ENCODE measurements at places on chromosomes 16 and 17.

DNA sequence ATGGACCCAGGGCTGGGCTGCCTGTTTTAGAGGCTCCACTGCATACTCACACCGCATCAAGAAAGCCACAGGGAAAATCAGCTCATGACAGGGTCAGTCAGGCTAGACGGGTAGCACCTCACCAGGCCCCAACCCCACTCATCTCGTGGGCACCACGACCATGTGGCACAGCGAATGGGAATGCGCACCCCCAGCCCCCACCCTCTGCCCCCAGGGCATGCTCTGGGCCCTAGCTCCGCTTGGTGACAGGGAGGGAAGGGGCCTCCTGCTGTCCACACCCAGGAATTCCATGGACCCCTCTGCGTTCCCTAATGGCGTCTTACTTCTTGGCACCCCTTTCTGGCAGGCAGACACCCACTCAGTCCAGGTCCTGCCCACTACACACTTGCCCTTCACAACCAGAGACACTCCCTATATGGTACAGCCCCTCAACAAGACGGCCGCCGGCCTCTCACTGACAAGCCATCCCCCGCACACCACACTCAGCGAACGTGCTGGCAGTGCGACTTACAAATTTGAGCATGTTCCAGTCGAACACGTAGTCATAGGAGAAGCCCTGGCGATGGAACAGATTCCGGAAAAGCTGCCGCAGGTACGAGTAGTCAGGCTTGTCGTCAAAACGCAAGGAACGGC is 22.1 kb downstream of the SLC16A3 start:
- no peak for DNase-seq

DNA sequence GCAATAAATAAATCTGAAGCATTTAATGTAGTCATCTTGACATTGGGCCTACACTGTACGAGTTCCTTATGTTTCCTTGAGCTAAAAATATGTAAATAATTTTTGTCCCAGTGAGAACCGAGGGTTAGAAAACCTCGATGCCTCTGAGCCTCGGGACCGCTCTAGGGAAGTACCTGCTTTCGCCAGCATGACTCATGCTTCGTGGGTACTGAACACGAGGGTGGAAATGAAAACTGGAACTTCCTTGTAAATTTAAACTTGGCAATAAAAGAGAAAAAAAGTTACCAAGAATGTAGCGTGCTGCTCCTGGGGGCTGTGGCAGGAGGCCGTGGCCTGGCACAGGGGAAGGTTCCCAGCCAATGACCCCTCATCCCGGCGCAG is 74.1 kb downstream of the SOCS1 start:
- no peak for DNase-seq

DNA sequence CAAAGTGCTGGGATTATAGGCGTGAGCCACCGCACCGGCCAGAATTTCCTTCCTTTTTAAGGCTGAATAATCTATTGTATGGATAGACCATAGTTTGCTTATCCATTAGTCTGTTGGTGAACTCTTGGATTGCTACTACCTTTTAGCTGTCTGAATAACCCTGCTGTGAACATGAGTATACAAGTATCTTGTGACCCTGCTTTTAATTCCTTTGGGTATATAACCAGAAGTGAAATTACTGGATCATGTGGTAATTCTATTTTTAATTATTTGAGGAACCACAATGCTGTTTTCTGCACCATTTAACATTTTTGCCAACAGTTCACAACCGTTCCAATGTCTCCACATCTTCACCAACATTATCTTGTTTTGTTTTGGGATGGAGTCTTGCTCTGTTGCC is 4.6 kb upstream of the OTOA start:
- no peak for DNase-seq

- DNase-seq, result no peak
These were observed 2.7 kb upstream of the BHLHA9 start for GRCh38 chr17:1267471-1267943.

DNA sequence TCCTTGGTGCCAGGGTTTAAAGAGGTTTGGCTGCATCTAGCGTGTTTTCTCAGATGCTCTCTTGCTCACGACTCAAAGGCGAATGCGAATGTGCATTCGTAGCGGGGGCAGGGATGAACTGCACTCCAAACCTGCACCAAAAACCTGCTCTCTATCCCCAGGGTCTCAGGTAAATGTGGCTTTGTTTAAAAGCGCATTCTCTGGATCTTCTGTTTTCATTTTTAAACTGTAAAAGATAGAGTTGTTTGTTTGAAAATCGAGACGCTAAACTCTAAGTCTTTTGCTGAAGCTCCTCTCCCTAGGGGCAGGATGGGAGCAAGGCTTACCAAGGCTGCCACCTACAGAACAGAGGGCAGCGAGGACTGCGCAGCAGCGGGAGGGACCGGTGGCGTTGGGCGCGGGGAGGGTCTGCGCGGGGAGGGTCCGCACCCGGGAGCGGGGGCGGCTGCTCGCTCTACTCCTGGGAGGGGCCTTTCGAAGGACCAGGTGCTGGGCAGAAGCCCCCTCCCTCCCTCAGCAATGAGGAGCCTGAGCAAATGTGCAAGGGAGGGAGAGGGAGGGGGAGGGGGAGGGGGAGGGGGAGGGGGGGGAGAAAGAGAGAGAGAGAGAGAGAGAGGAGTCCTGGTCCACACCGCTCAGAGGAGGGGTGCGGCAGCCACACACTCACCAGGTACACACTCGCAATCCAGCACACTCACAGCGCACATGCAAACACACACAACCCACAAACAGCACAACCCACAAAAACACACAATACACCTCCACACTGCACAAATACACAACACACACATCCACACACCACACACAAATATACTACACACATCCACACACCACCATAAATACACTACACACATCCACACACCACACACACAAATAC is 142.8 kb downstream of the GRIN2A start:
- DNase-seq, result no peak

- DNase-seq, result no peak
These were observed 65.7 kb upstream of the AXIN2 start for GRCh38 chr17:65627108-65627507.

GRCh38 chr17:3986939-3987335 is 22.7 kb upstream of the ATP2A3 start:
- DNase-seq, result no peak

DNA sequence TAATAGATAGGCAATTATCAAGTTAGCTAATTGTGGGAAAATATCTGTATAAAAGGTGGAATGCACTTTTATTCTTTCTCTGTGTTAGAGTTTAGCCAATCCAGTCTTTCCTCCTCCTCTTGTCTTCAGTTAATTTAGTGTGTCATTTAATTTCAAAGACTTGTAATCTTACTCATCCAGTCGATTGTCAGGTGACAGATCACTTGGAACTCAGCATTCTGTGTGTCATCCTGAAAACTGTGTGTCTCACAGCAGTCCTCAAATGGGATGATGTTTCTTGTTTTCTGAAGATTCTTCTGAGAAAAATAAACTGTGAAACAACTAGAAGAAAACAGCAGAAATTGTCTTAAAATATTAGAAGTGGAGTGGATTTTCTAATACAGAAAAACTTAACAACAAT is 290 bp upstream of the KRTAP4-1 start:
- no peak for DNase-seq

DNA sequence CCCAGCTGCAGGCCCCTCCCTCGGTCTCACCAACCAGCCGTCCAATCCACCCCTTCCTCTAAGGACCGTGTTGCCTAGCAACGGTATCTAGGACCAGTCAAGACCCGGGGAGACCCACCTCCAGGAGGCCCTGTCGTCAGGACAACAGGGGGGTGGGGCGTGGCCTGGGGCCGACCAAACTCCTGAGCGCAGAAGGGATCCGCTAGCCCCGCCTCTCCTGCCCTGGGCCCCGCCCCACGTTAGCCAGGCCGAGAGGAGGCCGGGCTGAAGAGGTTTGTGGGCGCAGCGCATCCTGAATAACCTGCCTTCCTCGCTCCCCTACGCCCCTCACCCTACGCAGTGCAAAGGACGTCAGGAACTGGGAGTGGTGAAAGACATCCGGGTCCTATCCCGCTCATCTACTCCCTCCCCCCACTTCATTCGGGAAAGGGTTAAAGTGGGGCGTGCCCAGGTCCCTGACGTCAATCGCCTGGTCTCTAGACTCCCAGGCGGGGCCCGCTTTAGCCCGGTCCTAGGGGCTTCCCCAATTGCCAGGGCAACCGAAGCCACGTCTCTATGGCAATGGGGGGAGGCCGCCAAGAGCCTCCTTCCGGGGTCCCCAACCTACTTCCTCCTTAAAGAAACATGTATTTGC is 14.7 kb downstream of the DLG4 start:
- DNase-seq, result no peak

- no peak for DNase-seq
These were observed 19.1 kb downstream of the NFE2L1 start for GRCh38 chr17:48067245-48067644.

DNA sequence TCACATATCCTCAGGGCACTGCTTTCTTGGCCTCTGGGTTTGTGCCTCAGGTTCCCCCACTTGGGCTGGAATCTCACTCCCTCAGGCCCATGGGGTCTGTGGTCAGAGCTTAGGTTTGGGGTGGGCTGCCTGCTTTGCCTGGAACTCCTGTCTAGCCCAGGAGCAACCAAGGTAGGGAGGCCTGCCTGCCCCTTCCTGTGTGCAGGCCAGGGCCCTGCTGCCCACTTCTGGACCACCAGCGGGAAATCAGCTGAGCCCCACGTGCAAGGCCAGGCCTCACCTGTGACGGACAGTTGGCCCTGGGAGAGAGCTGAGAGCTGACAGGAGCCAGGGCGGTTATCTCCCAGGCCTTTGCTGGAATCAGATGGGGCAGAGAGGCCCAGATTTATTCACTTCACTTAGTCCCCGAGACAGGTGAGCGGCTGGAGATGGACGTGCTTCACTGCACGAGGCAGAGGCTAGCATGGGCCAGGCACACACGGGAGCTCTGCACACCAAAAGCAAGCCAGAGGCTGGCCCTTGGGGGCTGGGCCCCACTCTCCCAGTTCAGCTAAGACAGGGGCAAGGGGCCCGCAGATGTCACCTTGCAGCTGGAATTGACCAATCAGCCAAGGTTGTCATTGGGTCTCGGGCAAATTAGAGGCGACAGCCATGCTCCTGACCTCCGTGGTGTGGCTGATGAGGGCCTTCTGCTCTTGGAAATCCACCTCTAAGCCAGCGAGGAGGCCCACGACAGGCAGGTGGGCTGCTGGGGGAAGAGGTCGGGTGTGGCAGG is 49.9 kb upstream of the DOC2B start:
- no peak for DNase-seq

DNA sequence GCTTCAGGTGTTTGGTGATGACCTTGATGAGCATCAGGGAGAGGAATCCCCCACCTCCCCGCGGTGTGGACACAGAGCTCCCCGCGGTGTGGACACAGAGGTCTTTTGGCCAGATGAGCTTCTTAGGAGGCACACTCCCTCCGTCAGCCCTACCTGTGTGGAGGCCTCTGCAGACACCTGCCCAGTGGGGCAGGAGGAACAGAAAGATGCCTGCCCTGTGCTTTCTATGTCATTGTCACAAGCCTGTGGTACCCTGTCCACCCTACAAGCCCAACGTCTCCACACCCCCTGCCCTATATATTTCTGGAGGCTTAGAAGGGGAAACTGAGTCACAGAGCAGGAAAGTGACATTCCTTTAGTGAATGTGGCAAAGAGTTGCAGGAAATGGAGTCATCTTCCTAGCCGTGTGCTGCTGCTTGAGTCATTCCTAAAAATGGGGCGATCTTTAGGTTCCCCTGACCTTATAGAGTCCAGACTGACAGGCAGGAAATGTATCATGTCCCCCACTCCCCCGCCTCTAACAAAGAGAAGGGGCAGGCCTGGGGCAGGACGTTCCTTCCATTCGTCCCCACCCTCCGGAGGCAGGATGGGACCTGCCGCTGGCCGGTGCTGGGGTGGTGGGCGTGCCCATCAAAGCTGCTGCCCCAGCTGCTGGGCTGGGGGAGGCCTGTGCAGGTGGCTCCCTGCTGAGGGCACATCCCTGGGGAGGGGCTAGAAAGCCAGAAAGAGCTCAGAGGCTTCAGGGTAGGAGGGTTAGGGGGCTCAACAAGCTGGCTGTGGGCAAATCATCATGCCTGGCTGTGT is 1.0 kb upstream of the C16orf74 start:
- DNase-seq, result no peak

- DNase-seq, result no peak
These were observed 58.8 kb downstream of the NT5M start for GRCh38 chr17:17361867-17362539.

DNA sequence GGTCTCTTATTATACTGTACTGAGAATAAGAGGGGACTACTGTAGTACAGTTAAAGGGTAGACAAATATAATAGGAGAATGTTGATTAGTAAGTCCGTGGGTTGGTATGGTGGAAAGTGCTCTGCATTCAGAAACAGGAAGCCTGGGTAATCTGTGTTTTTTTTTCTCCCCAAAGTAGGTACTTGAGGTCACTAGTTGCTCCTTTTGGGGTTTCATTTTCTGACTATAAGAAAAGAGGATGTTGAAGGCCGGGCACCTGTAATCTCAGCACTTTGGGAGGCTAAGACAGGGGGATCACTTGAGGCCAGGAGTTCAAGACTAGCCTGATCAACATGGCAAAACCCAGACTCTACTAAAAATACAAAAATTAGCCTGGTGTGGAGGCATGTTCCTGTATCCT is 42.0 kb upstream of the MMD start:
- DNase-seq, result no peak

DNA sequence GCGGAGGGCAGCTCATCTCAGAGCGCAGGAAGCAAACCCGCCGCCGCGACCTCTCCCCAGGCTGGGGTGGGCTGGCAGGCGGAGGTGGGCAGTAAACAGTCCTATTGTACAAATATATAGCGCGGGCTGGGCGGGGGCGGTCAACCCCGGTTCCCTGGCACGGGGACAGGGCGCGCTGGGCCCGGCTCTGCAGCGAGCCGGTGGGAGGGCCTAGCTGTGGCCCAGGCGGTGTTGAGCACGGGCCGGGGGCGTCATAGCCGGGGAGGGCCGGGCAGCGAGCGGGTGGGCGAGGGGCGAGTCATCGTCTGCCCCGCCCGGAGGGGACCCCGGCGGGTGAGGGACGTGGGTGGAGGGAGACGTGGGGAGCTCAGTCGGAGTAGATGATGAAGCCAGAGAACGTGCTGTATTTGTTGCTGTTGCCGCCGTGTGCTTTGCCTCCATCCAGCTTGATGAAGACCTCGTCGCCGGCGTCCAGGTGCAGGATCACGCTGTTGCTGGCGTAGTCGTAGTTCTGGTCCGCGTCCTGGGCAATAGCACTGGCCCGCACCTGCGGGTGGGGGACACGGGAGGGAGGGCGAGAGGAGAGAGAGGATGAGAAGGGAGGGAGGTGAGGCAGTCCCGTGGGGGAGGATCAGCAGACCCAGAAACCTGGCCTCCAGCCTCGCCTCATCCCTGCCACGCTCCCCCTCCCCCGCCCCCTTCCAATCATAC is 8.1 kb downstream of the C1QL1 start:
- DNase-seq, result no peak

- DNase-seq, result no peak
These were observed 2.2 kb upstream of the FZD2 start for GRCh38 chr17:44555099-44555498.

GRCh38 chr16:53449816-53450517 is 15.7 kb downstream of the RBL2 start:
- DNase-seq, result no peak

DNA sequence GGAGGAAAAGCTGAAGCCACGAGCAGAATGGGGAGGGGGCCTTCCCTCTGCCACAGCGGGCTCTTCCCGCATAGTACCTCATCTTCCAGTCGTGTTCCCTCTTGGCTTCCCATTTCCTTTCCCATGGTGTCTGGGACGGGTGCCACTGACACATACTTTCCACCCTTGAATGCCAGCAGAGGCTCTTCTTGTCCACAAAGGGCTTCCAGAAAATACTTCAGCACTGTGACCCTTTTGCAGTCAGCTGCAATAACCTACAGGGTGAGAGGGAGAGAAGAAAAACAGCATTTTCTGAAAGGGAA is 30.7 kb downstream of the HIC1 start:
- DNase-seq, result no peak
